Stimulated activated CD8-positive, alpha-beta memory T cell treated with anti-CD3 and anti-CD28 coated beads, Interleukin-2, amount 100 ng/mL, for 1 hour (primary cell): ENCODE measurements at places on chromosomes 5 and 9.

DNA sequence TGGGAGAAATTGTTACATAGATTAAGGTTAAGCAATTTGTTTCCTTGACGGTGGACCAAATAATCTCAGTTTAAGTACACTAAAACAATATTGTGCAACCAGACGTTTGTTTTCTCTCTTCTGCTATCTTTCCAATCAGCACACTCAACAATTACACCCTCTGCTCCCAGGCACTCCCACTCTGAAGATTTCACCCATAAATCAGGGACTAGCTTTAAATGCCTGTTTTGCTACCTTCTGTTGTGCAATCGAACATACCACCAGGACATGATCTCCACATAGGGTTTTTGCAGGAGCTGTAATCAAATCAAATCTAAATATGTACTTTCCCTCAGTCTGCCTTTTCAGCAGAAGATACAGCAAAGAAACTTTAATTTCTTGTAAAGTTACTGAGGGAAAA, 405.8 kb upstream of the TLE4 start:
- DNase-seq = no peak

GRCh38 chr9:109802491-109802890, 22.5 kb downstream of the PALM2AKAP2 start:
- no peak for DNase-seq

DNA sequence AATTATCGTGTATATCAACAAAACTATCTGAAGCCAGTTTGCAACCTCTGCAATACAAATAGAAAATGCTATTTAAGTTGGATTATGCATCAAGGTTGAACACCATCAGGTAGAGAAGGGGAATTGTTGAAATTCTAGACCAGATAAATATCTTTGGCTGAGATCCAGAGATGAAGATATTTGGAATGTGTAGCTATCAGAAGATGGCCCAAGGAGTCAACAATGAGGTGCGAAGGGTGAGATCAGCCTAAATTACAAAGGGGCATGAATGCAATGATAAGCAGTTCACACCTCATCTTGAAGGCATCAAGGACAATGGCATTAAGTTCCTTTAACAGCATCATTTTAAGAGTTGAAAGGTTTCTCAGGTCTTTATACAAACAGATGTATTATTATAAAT, 572.1 kb upstream of the DMAC1 start:
- no peak for DNase-seq

- DNase-seq = no peak
Observed at GRCh38 chr5:179975713-179976134, 68.0 kb upstream of the TBC1D9B start.

DNA sequence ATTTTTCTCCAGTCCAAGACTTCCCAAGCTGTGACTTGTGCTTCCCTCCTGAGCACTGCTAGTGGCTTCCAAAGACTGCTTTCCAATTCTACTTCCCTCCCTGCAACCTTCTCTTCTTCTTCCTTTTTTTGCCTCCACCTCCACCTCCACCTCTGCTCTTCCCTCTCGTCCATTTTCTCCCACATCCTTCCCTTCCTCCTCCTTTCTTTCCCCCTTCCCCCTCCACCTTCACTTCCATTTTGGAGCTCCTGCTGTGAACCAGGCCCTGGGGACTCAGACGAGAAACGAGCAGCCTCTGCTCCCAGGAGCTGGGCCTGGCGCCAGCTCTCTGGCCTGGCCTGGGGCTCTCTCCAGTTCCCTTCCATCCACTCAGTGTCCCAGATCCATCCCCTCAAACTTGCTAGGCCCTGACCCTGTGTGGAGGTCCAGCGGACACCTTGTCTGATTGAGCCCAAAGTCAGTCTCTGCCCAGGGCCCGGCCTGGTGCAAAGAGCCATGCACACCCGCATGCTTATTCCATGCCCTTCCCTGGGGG, 5.6 kb downstream of the GADD45G start:
- no peak for DNase-seq

DNA sequence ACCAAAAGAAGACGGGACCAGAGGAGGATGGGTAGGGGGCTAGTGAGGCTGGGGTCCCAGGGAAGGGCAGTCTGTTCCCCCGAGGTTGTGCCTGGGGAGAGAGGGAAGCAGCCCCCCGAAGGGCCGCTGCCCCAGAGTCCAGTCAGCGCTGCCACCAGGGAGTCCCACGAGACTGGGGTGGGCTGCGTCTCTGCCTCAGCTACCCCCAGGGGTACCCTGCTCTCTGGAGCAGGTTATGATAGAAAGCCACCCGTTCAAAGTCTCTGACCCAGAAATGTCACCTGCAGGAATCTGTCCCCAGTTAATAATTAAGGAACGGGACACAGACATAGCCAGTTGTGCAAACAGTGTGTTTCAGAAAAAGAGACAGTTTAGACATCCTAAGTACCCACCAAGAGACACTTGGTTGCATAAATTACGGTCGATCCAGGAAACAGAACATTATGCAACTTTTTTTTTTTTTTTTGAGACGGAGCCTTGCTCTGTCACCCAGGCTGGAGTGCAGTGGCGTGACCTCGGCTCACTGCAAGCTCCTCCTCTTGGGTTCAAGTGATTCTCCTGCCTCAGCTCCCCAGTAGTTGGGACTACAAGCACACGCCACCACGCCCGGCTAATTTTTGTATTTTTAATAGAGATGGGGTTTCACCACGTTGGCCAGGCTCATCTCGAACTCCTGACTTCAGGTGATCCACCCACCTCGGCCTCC, 10.7 kb upstream of the AGPAT2 start:
- DNase-seq = no peak

- DNase-seq = no peak
Observed at GRCh38 chr5:127995556-127995955, 88.0 kb upstream of the SLC12A2 start.

DNA sequence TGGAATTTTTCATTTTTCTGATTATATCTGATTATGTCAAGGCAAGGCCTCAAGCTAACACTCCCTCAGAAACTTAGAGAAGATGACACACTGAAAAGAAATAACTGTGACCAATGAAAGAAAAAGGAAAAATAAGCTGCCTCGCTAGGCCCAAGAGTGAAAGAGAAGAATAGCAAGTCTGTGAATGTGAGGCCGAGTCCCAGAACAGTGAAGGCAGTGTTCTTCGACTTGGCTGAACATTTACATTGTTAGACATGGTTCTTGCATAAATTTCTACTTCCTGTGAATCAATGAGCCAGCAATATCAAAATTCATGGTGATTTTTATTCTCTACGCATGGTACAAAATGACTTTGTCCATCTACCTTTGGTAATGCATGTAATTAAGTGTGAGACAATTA, at the start of gene ATP10B:
Gene ATP10B (minus strand): TSS at position 163 of the 400 bp plus-strand sequence. CDS start 164,137 bp downstream, outside the sequence.
- no peak for DNase-seq

- DNase-seq = no peak
Observed at GRCh38 chr5:167950126-167950721, 341.2 kb upstream of the WWC1 start.

DNA sequence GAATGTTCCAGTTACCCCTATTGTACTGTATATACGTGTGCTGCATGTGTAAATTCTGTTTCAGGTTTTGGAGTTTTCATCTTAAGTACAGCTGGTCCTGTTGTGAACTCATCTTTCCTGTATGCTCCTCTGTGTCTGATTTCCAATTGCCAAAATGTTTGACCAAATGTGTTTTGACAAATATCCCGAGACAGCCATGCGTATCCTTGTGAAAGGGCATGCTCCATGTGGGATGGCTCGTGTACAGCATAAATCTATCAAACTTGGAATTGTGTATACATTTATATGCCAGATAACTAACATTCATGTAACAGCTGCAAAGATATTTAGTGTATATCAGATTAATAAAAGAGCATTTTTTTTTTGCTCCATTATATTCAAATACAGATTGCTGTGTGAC, 69.5 kb upstream of the IQGAP2 start:
- no peak for DNase-seq

DNA sequence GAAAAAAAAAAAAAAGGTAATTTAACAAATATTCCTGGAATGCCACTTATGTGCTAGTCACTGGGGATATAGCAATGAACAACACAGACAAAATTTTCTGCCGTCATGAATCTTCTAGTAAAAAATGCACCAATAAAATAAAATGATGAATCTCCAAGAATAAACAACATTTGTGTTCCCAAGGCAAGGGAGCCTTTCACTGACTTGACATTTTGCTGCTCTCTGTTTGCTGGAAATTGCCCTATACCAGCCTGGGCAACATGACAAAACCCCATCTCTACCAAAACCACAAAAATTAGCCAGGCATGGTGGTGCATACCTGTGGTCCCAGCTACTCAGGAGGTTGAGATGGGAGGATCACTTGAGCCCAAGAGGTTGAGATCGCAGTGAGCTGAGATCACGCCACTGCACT, 64.5 kb upstream of the ERBIN start:
- no peak for DNase-seq

- no peak for DNase-seq
Observed at GRCh38 chr5:127683008-127683407, 20.2 kb upstream of the CCDC192 start.

- DNase-seq = no peak
Observed at GRCh38 chr5:156838961-156839360, 11.1 kb upstream of the PPP1R2B start.

DNA sequence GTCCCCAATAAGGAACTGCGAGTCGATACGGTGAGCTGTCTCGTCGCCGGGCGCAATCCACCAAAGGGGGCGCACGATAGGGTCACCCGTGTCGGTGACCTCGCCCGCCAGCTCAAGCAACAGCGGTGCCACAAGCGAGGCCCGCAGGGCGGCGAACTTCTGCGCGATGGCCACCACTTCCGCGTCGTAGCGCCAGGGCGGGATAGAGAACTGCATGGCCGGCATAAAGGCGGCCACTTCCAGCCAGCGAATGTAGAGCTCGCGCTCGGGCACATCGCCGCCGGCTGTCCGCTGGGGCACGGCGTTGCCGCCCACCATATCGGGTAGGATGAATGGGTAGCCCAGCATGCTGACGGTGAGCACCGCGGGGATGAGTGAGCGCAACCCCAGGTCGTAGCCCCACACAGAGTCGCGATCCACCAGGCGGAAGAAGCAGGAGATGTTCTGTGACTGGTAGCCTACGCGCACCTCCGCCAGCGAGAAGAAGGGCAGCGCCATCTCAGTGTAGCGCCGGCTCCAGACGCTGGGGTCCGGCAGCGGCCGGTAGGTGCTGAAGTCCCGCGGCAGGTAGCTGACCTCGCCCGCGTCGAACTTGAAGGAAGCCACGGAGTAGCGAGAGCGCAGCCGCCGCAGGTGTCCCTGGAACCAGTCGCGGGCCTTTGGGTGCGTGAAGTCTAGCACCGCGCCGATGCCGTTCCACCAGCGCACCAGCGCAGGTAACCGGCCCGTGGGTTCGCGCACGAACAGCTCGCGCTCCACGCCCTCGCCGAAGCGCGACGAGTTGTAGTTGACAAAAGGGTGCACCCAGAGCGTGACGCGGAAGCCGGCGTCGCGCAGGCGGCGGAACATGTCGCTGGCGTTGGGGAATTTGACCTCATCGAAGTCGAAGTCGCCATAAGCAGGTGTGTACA, 5.5 kb downstream of the MYORG start:
- no peak for DNase-seq
